ENCODE measurements at places on chromosomes 13 and 19. TPM values are rescaled to one million over a fixed set of nuclear protein-coding genes. Genes with fewer than 3 reads are reported as not detected.

DNA sequence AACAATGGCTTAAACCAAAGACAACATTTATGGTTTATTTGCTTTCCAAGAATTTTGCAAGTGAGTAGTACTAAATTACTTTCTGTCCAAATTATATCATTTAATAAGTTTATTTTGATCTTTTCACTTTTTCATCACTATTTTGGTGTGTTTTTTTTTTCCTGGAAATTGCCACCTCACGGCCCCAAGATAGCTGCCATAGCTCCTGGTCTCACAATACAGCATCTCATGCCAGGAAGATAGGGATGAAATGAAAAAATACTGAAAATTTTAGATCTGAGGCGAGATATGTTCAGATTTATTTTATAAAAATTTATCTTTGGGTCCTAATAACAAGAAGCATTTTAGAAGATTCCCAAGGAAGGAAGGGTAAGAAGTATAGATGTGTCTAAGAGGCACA lies 6.9 kb upstream of the FPR3 start:
- DNase-seq = no peak

DNA sequence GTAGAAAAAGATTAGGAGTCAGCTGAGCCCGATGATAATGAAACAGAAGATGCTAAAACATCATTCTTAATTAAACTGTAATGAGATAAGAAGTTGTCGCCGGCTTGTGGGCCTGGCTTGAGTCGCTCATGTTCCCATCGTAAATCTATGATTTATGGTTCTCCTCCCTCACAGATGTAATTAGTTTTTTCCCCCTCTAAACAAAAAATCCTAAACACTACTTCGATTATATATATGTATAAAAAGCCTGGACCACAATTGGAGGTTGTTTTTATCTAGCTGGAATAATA lies 151.3 kb downstream of the PTPRS start:
- DNase-seq = no peak

- no peak for DNase-seq
Measured at GRCh38 chr19:39410017-39410830, 2.2 kb upstream of the PLEKHG2 start.

DNA sequence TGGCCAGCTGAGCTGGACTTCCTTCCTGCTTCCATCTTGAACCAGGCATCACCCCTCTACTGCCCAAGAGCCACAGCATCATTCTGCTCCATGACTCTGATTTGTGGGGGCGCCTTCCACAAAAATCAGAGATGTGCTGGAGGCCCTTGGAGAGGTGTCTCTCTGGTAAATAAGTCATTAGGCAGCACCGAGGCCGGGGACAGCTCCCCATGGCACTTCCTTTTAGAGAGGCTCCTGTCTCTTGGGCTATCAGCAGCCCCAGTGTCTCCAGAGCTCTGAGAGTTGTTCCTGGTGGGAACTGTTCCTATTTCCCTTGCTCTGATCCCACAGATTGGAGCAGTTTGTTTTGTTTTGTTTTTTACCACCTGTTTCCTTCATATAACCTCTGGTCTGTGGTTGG lies 19.9 kb downstream of the NWD1 start:
- no peak for DNase-seq

ZNF497 gene
- 0.84 TPM for total RNA-seq

GRCh38 chr13:33257841-33258807 lies 27.4 kb downstream of the STARD13 start:
- DNase-seq = no peak

All from esophagus muscularis mucosa (tissue), 4 donors.